Natural killer cell (primary cell): ENCODE measurements at places on chromosomes 3 and 15. TPM values are rescaled to one million over a fixed set of nuclear protein-coding genes. Genes with fewer than 3 reads are reported as not detected.

DNA sequence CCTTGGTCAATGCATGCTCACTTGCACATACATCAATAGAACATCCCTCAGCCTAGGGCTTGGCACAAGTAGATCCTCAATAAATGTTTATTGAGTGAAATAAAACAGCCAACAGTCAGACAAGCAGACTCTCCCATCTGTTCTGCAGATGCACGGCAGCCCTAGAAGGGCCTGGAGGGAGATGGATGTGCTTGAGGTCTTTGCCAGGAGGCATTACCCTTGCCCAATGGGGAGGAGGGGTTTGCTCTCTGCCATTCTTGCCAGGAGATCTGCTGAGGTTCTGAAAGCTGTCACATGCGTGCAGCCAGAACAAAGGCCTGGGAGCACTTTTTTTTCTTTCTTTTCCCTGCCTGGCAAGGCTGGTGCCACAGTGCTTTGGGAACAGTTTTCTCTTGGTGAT lies 349.3 kb upstream of the THRB start:
- H3K27ac ChIP-seq = no peak overlapping the region
- H3K4me1 ChIP-seq = no peaks in the 10 kb centered on the region
- no peak overlapping the region for H3K4me3 ChIP-seq
- H3K27me3 ChIP-seq = no peaks in the 10 kb centered on the region
- no peaks in the 10 kb centered on the region for H3K36me3 ChIP-seq
- DNase-seq = no peak

DNA sequence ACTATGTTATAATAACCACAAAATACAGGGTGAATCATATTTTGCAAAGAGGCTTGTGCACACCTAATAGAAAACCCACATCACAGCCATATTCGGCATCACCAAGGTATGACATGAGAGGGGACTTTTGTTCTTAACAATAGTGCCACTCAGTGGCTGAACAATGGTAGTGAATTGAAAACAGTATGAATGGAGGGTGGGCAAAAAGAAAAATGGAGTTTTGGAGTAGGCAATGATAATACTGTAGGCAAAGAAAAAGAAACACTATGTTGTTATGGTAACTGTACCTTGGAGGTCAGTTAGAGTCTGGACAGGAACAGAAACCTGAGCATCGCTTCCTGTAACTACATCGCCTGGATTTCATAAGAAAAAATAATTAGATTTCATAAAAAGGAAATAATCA lies 348.6 kb downstream of the PLCL2 start:
- no peak overlapping the region for H3K27ac ChIP-seq
- peak; percentile 79 for DNase-seq
- no peaks in the 10 kb centered on the region for H3K27me3 ChIP-seq
- no peaks in the 10 kb centered on the region for H3K4me1 ChIP-seq
- H3K4me3 ChIP-seq = no peak overlapping the region

DNA sequence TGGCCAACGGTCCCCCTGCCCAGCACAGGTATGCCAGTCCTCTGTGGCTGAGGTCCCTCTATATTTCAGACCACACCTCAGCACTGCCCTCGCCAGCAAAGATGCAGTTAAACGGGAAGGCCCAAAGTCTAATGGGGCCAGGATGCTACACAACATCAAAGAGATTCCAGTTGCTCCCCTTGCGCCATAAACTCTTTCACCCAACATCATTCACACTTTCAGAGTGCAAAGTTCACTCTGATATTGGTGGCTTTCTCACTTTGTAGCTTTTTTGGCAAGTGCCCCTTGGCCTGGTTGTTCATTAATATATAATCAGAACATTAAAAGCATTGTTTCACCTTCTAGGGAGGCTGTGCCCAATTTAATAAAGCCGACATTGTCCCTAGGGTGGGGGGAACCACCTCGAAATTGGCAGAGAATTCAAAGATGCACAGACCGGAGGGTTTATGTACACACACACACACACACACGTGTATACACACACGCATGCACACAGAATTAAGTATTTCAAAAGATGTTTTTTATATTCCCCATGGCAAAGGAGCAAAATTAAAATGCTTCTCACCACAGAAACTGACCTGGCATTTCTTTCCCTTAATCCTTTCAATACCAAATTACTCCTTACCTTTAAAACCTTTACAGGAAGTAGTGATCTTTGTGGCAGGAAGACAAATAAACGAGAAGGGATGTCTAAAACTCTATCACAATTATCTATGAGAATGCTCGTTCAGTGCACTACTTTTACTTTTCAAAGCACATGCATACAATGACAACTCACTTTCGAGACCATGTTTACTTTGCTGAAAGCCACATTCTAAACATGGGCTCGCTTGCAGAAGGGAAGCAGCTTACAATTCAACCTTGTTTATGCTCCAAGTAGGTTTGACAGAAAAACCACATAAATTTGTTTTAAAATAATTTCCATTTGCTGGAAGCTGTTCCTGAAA lies 19.5 kb downstream of the LRIG1 start:
- H3K27me3 ChIP-seq = no peaks in the 10 kb centered on the region
- no peak overlapping the region for H3K4me3 ChIP-seq
- H3K4me1 ChIP-seq = peaks cover 35% of the 10 kb centered on the region

GRCh38 chr3:154862265-154862664 lies 217.9 kb upstream of the MME start:
- H3K36me3 ChIP-seq = no peaks in the 10 kb centered on the region
- H3K27me3 ChIP-seq = no peaks in the 10 kb centered on the region
- no peak overlapping the region for H3K27ac ChIP-seq
- DNase-seq = no peak

DNA sequence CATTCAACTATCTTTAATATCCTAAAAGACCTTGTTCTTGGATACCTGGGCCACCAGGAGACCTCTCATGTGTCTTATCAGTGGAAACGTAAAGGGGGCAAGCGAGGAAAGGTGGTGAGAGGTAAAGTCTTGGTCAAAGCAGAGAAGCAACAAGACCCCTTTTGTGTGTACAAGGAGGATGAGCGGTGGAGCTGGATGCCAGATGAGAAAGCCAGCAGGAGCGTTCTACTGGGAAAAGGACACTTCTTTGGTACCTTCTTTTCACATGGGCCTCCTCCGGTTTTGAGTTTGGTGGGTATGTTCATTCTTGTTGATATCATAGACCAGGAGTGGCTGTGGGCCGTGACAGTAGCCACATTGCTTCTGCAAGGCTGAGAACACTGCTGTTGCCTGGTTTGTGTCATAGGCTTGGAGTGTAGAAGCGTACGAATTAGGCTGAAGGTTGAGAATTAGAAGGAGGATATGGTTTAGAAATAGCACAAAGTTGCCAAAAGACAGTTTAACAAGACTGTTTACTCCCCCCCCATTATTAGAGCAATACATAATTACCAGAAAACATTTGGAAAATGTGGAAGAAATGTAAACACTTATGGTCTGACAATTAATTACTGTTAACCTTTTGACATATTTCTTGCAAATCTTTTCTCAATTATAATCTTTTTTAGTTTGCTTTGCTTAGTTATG lies 46.8 kb upstream of the VILL start:
- DNase-seq = no peak
- no peak overlapping the region for H3K4me3 ChIP-seq
- H3K36me3 ChIP-seq = no peaks in the 10 kb centered on the region
- H3K27me3 ChIP-seq = no peaks in the 10 kb centered on the region

PYGO1 gene
- total RNA-seq = not detected
